ENCODE measurements at places on chromosomes 5 and 9.

- no peak for DNase-seq
Observed at GRCh38 chr9:115382865-115383264, 264.9 kb upstream of the TNC start.

GRCh38 chr5:166677891-166678290 lies 1613.6 kb upstream of the WWC1 start:
- no peak for DNase-seq

DNA sequence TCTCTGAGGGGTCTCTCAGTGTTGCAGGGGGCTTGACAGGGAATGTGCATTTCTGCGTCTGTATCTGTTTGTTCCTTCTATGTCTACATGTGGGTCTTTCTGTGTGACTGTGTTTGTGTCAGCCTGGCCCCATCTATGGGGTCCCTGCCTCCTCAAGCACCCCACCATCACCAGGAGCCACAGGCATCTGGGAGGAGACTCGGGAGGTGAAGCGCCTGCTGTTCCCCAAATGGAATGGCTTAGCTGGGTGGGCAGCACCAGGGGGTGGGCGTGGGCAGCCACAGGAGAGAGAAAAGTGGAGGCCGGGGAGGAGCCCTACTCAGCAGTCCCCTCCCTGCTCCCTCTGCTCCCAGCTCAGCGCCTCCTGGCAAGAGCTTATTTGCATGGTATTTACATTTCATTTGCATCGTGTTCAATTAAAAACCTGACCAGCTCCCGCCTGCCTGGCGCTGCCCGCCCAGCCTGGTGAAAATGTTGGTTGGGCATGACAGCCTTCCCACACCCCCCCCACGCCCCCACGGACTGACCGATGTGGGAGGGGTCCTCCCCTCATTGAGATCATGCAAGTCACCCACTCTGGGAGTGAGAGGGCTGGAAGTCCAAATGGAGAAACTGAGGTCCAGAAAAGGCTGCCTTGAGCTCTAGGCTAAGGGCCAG lies 50.5 kb downstream of the CXXC5 start:
- no peak for DNase-seq

GRCh38 chr5:72470826-72471225 lies 36.4 kb downstream of the ZNF366 start:
- DNase-seq = no peak

GRCh38 chr5:111224561-111225345 lies 569 bp downstream of the CAMK4 start:
- DNase-seq = no peak

- DNase-seq = no peak
Observed at GRCh38 chr9:112809351-112809848, 58.8 kb downstream of the SNX30 start.

DNA sequence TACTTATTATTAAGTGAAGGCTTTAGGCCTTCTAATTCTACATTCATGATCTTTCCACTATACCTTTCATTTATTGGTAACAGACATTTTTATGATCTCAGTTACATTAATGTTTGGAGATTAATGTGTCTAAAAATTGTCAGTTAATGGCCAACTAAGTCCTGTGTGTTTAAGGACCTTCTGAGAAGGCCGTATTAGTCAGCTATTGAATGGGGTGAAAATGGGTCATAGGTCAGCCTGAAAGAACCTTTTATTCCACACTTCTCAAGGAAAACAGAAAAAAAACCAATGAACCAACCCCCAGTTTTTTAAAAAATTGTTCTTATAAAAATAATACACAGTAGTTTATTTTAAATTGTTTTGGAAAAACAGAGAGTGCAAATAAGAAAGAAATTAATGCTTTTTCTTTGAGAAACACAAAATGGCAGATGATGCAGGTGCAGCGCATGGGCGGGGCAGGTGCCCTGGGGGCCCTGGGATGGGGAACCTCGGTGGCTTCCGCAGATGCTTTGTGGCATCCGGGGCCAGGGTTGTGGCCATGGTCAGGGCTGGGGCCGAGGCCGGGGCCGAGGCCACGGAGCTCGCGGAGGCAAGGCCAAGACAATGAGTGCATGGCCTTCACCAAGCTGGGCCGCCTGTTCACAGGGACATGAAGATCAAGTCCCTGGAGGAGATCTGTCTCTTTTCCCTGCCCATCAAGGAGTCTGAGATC lies 141.9 kb downstream of the SPATA31D1 start:
- DNase-seq = no peak

DNA sequence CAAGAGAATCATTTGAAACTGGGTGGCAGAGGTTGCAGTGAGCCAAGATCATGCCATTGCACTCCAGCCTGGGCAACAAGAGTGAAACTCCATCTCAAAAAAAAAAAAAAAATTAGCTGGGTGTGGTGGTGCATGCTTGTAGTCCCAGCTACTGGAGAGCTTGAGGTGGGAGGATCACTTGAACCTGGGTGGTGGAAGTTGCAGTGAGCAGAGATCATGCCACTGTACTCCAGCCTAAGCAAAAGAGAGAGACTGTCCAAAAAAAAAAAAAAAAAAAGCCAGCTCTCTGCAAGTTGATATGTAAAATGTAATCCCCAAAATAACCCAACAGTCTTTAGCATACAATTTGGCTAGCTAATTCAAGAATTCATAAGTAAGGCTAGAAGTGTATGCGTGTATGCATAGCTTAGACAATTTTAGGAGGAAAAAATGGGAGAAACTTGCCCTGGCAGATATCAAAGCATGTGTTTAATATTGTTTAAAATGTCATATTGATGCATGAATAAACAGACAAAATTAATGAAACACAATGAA lies 36.3 kb downstream of the C5orf22 start:
- DNase-seq = no peak

- DNase-seq = no peak
Observed at GRCh38 chr9:35861161-35861897, 8.9 kb downstream of the OR13J1 start.

Data from stimulated activated CD8-positive, alpha-beta memory T cell treated with anti-CD3 and anti-CD28 coated beads, Interleukin-2, amount 100 ng/mL, for 1 hour (primary cell).